ENCODE measurements at places on chromosomes 4 and X. TPM values are rescaled to one million over a fixed set of nuclear protein-coding genes. Genes with fewer than 3 reads are reported as not detected.
A peak's percentile ranks its signal among the peaks of the same experiment; 100 is the strongest.

GRCh38 chrX:135931644-135932487 is 38.4 kb downstream of the SAGE1 start:
- DNase-seq = peak; percentile 54
- no peaks in the 10 kb centered on the region for H3K4me1 ChIP-seq
- no peaks in the 10 kb centered on the region for H3K36me3 ChIP-seq
- no peak overlapping the region for H3K4me3 ChIP-seq
- no peak overlapping the region for H3K27ac ChIP-seq

- no peak for DNase-seq
- H3K4me3 ChIP-seq = no peak overlapping the region
- H3K36me3 ChIP-seq = no peaks in the 10 kb centered on the region
Measured at GRCh38 chr4:118335324-118335723, 17.5 kb downstream of the PRSS12 start.

DNA sequence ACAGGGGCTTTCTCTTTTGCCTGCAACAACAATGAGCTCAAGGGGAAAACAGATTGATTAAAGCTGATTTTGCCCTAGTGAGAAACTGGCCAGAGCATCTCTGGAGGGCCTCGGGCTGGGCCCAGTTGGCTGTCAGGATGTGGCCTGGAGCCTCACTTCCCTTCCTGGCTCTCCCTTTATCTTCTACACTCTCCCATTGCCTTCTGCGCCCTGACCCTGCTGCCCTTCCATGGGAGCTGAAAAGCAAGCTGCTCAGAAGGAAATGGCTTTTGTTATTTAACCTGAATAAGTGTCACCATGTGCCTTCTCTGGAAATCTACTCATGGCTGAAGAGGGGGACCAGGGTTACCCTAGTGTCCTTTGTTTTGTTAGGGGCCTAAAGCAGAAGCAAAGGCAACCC is 43.8 kb downstream of the NHSL2 start:
- H3K4me1 ChIP-seq = no peaks in the 10 kb centered on the region
- H3K27ac ChIP-seq = no peak overlapping the region
- H3K36me3 ChIP-seq = no peaks in the 10 kb centered on the region
- no peak for DNase-seq
- no peak overlapping the region for H3K4me3 ChIP-seq
- H3K27me3 ChIP-seq = no peaks in the 10 kb centered on the region

- no peak overlapping the region for H3K4me3 ChIP-seq
- H3K27ac ChIP-seq = no peak overlapping the region
- H3K27me3 ChIP-seq = no peaks in the 10 kb centered on the region
- DNase-seq = no peak
Measured at GRCh38 chrX:76155786-76156185, 17.1 kb upstream of the PBDC1 start.

The COL25A1 gene
- polyA plus RNA-seq = 17.2 TPM

The MAGEA6 gene
- polyA plus RNA-seq = 13.4 TPM

Data from testis (tissue), 5 donors.